ENCODE measurements at places on chromosomes 4 and X. TPM values are rescaled to one million over a fixed set of nuclear protein-coding genes. Genes with fewer than 3 reads are reported as not detected.

- DNase-seq: peak; percentile 61
Measured at GRCh38 chr4:8228319-8229250, 29.5 kb downstream of the SH3TC1 start.

Gene PRR32
- 56.3 TPM for total RNA-seq

Gene MAB21L2
- total RNA-seq: 0.10 TPM

- no peak for DNase-seq
Measured at GRCh38 chr4:40808926-40809457, 59.2 kb downstream of the NSUN7 start.

Gene STAP1
- 0.21 TPM for total RNA-seq

Gene CFAP97
- 33.7 TPM for total RNA-seq

- DNase-seq: no peak
Measured at GRCh38 chrX:17634542-17635207, 102.6 kb upstream of the SCML1 start.

- no peak for DNase-seq
Measured at GRCh38 chr4:97279391-97279790, 863.9 kb downstream of the STPG2 start.

Gene MAGEB4
- not detected for total RNA-seq

DNA sequence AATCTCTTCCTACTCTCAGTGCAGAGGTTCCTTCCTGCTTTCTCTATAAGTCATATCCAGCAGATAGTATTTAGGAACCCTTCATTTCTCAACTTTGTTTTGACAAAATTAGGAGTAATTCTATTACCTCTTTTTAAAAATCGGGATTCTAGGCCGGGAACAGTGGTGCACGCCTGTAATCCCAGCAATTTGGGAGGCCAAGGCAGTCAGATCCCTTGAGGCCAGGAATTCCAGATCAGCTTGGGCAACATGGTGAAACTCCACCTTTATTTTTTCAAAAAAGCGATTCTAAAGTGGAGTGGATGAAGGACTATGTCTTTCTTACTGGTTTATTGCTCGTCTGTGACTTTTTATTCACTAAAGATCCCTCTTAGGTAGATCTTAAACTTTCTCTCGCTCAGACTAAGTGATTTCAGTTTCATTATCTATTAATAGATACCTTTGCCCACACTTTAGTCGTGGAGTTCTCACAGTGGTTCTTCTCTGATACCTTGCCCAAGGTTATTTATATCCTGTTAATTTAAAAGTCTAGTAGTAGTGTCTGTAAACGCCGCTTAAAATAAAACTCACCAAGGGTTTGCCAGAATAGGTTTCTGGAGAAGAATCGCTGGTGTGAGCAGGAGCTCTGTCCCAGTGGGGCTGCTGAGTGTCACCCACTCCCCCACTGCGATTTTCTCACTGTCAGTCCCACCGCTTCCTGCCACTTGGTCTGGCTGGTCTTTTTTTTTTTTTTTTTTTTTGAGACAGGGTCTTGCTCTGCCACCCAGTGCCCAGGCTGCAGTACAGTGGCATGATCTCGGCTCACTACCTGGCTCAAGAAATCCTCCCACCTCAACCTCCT lies 27.0 kb upstream of the TMEM131L start:
- no peak for DNase-seq

Gene TCEAL6
- not detected for total RNA-seq

- peak; percentile 40 for DNase-seq
Measured at GRCh38 chrX:15217161-15217560, 52.7 kb downstream of the ASB9 start.

DNA sequence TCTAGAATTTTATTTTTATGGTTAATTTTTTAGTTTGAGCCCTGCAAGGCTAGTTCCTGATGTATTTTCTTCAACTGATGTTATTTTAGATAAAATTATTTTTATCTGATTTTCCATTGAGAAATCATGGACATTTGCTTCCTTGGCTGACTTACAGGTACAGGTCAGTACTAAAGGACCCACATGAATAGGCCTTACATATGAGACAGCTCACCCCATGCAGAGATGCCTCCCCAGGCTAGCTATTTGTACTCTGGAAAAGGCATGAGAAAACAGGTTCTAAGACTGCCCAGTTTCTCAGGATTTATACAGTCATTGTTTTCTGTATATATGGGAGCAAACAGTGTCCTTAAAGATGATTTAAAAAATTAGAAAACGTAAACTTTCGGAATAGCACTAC lies 255.5 kb downstream of the BMPR1B start:
- DNase-seq: no peak

Gene XK
- total RNA-seq: 14.3 TPM

- peak; percentile 64 for DNase-seq
Measured at GRCh38 chr4:122716825-122717448, 15.6 kb upstream of the BBS12 start.

DNA sequence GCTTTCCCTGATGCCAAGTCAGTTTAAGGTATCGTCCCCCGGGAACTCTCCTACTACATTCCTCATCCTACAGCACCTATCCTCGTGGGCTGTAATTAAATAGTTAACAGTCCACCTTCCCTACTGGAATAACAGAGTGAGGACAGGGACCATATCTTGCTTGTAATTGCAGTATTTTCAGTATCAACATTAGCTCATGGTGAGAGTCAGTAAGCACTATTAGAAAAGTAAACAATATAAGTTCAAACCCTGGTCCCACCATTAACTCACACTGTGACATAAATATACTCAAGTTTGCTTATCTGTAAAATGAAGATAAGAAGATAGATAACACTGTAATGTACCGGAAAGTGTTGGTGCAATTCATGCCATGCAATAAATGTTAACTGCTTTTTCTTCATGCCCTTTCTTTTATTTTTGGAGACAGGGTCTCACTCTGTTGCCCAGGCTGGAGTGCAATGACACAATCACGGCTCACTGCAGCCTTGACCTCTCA lies 61.3 kb downstream of the SH3RF1 start:
- DNase-seq: no peak

DNA sequence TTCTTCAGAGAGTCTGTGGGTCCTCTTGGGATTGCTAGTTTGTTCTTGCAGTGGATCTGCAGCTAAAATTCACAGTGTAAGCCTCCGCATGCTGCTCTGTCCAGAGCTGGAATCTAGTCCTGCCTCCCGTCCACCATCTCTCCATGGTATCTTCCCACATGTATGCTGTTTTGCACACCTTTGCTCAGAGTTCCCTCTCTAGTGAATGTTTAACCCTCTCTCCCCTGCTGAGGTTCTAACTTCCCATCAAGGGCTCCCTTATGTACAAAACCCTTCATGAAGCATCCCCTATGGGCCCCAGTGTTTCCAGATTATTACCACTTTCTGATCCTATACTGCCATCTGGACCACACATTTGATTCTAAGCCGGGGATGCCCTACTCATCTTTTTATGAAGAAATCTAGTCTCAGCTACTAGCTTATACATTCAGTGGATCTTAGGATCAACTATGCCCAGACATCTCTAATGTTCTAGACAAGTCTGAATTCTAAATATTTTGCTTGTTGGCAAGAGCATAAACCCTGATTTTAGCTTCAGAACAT lies 157.3 kb downstream of the CPEB2 start:
- DNase-seq: no peak

DNA sequence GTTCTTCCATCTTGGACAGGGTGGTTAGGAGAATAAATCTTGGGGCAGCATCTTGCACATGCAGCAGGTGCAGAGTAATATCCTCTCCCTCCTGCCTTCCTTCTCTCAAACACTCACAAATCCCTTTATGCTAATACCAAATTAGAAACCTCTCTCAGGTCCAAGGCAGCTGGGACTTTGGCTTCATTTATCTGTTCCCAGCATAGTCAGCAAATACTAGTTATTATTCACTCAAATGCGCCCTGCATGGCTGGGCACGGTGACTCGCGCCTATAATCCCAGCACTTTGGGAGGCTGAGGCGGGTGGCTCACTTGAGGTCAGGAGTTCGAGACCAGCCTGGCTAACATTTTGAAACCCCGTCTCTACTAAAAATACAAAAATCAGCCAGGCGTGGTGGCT lies 156.0 kb upstream of the GALNT7 start:
- peak; percentile 44 for DNase-seq

Gene PPP4R3C
- total RNA-seq: not detected

DNA sequence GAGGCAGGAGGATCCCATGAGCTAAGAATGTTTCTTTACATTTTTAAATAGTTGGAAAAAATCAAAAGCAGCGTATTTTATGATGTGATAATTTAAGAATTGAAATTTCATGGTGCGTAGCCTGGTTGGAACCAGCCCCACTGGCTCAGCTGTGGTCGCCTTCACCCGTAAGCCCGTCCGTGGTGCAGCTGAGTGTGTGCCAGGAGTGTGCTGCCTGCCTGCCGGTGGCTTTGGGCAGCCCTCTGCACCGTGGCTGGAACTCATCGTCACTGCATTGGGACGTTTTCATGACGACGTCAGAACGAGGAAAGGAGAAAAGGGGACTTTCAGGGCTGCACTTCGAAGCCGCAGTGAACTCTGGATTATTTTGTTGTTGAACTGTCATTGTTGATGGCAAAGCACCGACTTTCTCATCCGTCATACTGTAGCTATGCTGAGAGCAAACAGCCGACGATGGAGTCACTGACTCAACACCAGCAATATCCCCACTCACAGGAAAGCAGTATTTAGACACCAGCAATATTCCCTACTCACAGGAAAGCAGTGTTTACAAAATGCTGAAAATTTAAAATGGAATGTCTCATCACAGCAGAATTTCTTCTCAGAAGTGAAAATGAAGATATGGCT lies 35.1 kb downstream of the PCGF3 start:
- DNase-seq: peak; percentile 48

Gene MAOA
- total RNA-seq: 10.8 TPM

DNA sequence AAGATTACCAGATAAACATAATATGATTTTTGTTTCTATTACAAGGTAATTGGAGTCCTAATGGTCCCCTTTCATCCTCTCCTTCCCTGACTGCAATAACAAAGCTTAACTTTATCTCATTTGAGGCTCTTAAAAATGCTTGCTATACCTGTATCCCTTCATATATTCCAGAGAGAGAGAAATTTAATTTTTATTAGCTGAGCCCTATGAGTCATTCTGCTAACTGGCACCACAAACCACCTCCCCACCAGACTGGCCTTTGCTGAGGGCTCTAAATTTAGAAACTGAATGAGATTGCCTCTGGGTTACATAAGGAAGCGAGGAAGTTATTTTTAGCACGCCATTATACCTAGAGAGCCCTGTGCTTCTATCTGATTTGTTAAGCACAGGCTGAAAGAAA lies 27.4 kb downstream of the CBLL2 start:
- peak; percentile 44 for DNase-seq

DNA sequence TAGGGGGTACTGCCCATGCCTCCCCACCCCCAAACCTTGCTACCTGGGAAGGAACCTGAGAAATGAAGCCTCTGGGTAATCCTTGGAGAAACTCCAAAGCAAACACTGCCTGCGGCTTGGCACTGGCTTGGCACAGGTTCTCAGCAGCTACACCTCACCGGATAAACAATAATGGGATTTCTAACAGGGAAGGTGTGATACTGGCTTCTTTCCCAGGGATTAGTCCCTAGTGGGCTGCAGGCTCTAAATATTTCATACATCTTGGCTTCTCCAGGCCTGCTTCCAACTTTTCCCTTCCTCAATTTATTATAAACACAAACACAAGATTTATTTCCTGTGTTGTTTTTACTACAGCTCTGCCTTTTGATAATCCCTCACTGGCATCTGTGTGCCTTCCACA lies 12.5 kb downstream of the SEC24D start:
- DNase-seq: no peak

- DNase-seq: no peak
Measured at GRCh38 chr4:184907216-184907615, 81.4 kb upstream of the ACSL1 start.

DNA sequence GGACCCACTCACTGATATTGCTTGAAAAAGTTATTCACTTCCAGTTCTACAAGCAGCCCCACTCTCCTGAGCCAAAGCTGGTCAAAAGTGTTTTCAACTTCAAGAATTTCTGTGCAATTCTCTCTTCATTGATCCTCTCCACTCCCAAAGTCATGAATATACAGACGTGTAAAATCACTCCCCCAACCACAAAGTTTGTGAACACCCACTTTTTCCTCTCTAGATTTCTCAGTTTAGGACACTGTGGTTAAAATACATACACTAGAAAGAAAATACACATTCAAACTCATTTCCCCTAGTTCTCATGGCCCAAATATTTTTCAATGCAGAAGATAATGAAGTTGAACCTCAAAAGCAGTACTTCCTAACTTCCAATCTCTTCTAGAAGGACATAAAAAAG lies 116.3 kb downstream of the MSN start:
- no peak for DNase-seq
